ENCODE measurements at places on chromosomes 4 and X.

- DNase-seq: no peak
Observed at GRCh38 chr4:79445371-79445781, 37.3 kb upstream of the GK2 start.

- DNase-seq: no peak
Observed at GRCh38 chr4:20474119-20474518, 222.4 kb downstream of the SLIT2 start.

- DNase-seq: no peak
Observed at GRCh38 chr4:17280261-17281018, 231.4 kb downstream of the QDPR start.

DNA sequence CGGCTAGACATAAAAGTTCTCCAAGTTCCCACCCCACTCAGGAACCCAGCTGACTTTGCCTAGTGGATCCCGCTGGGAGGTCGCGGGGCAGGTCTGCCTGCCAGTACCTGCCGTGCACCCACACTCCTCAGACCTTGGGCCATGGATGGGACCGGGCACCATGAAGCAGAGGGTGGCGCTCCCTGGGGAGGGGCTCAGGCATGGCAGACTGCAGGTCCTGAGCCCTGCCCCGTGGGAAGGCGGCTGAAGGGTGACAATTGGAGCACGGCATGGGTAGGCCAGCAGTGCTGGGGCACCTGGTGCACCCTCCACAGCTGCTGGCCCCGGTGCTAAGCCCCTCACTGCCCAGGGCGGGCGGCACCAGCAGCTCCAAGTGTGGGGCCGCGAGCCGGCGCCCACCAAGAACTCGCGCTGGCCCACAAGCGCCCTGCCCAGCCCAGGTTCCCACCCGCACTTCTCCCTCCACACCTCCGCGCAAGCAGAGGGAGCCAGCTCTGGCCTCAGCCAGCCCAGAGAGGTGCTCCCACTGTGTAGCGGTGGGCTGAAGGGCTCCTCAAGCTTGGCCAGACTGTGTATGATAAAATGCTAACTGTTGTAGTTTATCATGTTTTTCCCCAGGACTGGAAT is 63.1 kb downstream of the UGT2A2 start:
- DNase-seq: no peak

DNA sequence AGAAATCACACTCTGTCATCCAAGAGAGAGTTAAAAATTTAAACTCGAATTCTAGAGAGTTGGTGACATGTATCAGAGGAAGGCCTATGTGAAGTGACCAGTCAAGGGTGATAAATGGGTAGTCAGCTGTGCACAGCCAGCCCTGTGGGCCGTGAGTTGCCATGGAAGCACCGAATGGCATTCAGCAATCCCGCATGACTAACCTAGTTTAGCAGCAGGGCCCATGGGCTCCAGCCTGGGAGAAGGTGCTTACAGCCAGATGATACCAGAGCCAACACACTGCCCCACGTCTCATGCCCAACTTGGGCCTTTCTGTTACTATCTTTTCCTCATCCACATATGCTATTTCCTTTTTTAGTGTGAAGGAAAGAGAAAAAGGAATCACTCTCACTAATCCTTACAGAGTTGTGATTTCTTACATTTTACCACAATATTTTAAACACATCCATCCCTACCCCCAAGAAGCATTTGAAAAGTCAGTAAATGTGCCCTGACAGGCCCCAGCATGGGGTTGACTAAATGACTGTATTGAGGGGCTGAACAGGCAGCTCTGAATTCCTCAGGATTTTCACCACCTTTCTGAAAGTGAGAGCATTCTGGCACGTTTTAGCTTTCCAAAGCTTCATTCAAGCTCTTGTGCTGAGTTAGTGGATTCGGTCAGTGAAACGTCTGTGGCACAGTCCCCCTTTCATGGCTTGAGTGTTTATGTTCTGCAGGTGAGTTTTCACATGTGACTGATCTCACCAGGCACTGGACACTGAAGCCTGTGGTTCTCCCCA is 104.2 kb downstream of the AFF1 start:
- no peak for DNase-seq

- no peak for DNase-seq
Observed at GRCh38 chr4:94171616-94172015, 36.0 kb upstream of the SMARCAD1 start.

GRCh38 chrX:111382277-111382676 is 29.7 kb downstream of the DCX start:
- no peak for DNase-seq

- no peak for DNase-seq
Observed at GRCh38 chr4:25913056-25913850, 767 bp upstream of the SMIM20 start.

DNA sequence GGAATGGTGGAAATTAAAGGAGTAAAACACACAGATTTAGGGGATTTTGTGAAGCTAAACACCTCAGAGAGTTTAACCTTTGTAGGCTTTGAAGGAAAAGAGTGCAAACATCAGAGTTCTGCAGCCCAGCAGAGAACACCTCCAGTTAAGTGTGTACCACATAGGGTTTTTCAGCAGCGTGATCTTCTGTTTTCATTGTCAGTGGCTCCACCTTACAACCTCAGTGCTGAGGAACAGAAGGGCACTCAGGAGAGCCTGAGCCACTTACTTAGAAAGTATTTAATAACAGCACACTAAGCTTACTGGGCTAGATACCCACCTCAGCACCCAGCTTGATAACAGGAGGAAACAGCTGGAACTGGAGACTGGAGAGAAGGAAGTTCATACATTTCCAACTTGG is 2.0 kb upstream of the FBXW7 start:
- no peak for DNase-seq

Measured in T-helper 2 cell (primary cell).